Kidney tubule cell (primary cell): ENCODE measurements at places on chromosomes 12 and 14.

DNA sequence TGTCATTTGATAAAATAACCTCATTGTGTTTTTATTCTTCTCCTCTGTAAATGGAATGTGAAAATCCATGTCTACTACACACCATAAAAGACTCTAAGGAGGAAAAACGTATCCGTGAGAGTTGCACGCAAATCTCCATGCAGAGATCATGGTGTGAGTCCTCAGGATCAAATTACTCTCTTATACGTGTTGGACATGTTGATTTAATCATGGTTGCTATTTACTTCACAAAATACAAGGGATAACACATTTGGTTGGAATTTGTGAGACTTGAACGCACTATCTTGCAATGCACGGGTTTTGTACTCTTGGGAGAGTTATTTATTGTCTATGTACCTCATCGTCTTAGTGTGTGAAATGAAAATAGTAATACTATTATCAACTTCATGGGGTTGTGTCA is 128.0 kb upstream of the RASSF8 start:
- no peak for DNase-seq

DNA sequence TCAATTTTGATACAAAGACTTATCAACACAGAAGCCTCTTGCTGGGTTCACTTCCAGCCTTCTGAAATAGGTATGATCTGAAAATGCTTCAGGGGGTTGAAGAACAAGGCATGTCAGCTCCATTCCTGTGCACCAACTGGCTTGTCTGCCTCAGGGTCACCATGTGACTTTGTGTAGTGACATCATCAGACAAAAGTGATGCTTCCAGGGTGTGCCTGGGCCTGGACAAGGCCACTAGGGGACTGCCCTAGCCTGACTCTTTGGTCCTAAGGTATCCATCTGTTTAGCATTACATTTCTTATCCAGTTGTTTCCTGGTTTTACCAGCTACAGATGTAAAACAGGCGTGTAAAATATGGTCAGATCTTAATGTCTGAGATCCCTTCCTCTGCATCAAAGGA is 155.6 kb downstream of the CAND1 start:
- peak; percentile 26 for DNase-seq

DNA sequence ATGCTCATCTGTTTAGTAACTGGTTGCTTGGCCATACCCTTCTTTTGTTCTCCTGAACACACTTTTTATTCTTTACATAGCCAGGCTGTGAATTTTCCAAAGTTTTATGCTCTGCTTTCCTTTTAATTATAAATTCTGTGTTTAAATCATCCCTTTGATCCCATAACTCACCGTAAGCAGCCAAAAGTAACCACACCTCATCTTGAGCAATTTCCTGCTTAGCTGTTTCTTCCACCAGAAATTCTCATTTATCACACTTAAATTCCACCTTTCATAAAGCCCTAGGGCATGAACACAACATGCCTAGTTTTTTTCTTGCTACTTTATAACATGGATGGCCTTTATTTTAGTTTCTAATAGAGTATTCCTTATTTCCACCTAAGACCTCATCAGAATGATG is 510.7 kb downstream of the C12orf50 start:
- no peak for DNase-seq

DNA sequence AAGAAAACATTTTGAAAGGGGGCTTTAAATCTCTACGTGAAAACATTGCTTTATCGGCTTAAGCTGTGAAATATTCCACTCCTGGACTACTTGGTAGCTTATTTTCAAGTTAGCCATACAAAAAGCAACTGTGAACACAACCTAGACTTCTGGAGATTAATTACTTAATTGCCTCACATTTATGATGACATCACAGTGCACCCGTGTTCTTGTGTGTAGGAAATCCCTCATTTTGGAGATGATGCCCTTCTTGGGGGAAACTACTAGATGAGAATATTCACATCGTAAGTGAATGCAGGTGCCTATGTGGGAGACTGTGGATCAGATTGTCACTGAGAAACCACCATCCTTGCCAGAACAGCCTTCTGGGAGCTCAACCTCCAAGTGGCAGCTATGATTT is 10.5 kb upstream of the B4GALNT3 start:
- no peak for DNase-seq

DNA sequence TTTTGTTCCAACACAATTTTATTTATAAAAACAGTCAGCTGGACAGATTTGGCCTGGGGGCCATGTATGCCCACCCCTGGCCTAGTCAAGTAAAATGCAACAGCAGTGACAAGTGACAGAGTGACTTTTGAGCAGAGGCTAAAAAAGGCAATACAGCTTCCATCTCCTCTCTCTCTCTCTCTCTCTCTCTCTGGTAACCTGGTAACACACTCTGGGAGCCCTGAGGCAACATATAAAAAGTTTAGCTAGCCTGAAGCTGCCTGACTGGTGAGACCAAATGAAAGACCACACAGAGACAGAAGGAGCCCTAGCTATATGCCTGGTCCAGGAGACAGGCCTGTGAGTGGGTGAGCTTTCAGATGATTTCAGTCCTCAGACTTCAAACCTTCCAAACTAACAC is 105.4 kb downstream of the DENND5B start:
- no peak for DNase-seq

GRCh38 chr12:105547786-105548185 is 217.3 kb downstream of the C12orf75 start:
- peak; percentile 78 for DNase-seq

DNA sequence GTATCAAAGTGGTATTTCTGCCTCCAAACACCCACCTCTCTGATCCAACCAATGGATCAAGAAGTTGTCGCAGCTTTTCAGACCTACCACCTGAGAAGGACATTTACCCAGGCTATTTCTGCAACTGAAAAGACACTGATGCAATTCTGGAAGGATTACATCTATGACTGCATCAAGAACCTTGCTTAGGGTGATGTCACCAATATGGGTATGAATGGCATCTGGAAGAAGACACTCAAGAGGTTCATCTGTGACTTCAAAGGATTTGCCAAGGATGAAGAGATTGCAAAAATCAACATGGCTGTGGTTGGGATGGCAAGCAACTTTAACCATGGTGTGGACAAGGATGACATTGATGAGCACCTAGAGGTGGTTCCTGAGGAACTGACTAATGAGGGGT is 154.2 kb downstream of the PCNX1 start:
- no peak for DNase-seq

GRCh38 chr14:80493620-80494019 is 282.3 kb upstream of the DIO2 start:
- DNase-seq = no peak

DNA sequence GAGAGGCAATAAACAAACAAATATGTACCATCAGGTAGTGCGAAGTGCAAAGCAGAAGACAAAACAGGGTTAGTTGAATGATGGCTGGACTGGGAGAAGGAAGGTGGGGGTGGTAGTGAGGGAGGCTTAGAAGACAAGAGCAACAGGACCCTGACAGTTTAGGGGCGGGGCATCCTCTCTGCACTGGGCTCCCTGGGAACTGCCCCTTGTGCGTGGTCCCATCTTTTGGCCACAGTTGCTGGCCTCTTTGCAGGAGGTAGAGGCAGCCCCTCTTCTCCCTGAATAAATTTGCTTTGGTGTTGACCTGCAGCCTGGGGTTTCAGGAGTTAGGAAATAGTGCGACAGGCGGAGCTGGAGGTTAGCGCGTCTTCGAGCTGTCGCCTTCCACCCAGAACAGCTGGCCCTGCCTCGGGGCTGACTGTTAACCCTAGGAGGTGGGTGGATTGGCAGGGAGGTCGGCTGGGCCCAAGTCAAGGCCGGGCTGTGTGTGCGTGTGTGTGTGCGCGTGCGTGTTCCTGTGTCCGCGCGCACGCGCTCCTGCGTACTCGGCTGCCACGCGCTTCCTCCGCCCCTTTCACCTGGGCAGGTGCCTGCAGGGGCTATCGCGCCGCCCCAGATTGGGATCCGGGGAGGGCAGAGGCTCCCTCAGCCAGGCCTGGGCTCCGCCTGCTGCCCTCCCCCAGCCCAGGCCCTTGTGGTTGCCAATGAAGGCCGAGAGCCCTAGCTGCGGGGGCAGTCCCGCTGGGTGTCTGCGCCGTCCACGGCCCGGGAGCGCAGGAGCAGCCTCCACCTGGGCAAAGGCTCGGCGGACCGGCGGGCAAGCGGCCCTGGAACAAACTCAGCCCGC is 180.8 kb downstream of the ADCK1 start:
- peak; percentile 59 for DNase-seq

DNA sequence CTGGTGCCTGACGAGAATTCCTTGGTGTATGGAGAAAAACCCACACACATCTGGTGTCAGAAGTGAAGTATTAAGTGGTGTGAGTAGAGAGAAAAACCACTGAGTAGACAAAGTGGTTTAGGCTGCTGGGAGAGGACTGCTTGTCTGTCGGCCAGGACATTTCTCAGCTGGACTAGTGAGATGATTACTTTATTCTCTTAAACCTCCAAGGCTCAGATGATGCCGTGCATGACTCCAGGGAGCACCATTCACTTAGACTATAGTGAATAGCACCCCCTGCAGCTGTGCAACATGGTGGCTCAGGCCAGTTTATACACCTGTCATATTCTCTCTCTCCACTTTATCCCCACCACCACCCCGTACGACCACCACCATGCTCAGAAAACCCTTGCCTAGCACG is 28.5 kb upstream of the NFYB start:
- DNase-seq = no peak

DNA sequence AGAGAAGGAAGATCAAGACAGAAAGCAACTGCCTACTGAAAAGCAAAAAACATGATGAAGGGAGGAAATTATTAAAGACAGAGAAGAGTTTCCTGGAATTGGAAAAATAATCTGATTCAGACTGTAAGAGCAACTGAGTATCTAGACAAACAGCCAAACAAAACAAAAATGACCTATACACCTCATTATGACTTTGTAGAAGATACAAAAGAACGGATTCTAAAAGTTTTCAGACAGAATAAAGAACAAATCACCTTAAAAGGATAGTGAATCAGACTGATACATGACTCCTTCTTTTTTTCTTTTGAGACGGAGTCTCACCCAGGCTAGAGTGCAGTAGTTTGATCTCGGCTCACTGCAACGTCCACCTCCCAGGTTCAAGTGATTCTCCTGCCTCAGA is 10.4 kb downstream of the OSBPL8 start:
- DNase-seq = no peak

DNA sequence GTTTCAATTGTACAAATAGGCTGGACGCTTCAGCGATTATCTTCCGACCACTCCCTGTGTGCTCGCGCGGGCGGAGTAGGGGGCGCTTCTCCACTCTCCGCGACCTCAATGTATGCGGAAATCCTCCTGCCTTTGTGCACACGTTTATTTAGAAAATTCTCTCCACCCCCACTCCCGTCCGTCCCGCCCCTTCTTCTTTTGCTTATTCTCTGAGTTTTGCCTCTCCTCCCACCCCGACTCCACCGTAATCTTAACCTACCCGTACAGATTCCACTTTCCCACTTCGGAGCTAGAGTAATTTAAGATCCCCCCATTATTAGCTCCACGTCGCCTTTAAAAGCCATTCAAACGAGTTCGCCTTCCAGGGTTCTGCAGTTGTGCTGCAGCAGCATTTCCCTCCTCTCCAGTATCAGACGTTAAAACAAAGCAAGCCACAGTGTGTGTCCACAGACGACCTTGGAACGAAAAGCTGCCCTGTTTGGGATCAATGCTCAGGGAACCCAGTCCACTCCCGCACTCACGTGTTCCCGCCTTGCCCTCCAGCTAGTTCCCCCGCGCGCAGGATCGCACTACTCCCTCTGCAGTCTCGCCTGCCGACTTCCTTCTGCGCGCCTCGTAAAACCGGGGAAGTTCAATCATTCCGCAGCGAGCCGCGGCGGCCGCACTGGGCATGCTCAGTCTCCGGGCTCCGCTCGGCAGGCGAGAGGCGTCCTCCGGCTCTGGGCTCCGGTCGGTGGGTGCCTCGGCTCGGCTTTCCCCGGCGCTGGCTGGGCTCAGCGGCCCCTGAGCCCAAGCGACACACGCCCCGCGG is at the start of gene ANO6:
Gene ANO6, plus strand, starts transcription at position 677 of the 811 bp plus-strand sequence. CDS start 227 bp downstream, outside the sequence.
- peak; percentile 92 for DNase-seq

DNA sequence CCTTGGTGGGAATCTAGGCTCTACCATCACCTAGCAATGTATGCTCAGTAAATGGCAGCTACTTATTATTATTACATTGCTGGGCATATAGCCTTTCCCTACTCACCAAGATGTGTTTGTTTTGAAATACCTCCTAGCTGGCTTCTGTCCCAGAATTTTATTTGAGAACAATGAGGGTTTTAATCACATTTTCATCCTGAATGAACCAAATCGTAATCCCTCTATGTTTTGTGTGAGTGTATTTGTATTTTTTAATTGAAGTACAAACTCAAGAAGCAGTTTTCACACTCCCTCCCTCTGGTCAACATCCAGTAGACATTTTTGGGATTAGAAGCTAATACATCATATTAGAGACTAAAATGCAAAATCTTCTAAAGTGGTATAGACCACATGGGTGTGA is 7.6 kb downstream of the SLC7A8 start:
- DNase-seq = no peak

- no peak for DNase-seq
Observed at GRCh38 chr12:100127766-100128511, 14.7 kb downstream of the BLTP3B start.

DNA sequence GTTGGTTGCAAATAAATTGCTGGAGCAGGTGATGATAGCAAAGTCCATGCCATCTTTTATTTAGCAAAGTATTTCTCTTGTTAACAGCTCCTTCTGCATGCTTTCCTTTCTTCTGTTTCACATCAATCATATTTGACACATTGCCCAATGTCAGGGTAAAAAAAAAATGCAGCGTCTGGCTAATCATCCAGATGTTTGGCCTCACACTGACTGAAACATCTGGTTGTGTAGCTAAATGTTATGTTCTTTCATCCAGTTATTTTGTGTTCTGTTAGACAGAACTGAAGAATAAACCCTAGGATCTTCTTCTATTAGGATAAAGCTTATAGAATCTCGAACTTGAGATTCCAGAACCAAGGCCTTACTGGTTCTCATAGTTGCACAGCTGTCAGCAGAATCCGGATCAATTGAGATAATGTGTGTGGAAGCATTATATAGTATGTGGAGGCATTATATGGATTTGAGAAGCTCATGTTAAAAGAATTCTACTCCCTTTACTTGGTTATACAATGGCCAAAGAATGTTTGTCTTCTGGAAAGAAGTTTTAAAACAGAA is 859.2 kb downstream of the DIO2 start:
- no peak for DNase-seq

GRCh38 chr12:108000111-108000510 is 129.0 kb upstream of the WSCD2 start:
- no peak for DNase-seq
